CD8-positive, alpha-beta memory T cell (primary cell): ENCODE measurements at places on chromosomes 16 and 17. TPM values are rescaled to one million over a fixed set of nuclear protein-coding genes. Genes with fewer than 3 reads are reported as not detected.

GRCh38 chr16:12254566-12254965, 278.0 kb downstream of the SNX29 start:
- H3K4me3 ChIP-seq: no peak overlapping the region
- no peak overlapping the region for H3K27ac ChIP-seq
- no peaks in the 10 kb centered on the region for H3K4me1 ChIP-seq
- H3K27me3 ChIP-seq: no peaks in the 10 kb centered on the region
- H3K36me3 ChIP-seq: no peaks in the 10 kb centered on the region
- DNase-seq: no peak

DNA sequence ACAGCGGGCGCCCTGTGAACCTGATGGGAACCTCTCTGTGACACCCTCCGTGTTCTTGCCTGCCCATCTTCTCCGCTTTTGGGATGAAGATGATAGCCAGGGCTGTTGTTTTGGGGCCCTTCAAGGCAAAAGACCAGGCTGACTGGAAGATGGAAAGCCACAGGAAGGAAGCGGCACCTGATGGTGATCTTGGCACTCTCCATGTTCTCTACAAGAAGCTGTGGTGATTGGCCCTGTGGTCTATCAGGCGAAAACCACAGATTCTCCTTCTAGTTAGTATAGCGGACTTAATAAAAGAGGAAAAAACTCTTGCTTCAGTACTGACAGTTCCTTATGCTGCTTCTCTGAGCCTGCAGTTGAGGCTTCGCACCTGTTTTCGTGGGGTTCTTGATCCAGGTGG, 10.5 kb downstream of the CDK5RAP3 start:
- H3K36me3 ChIP-seq: peaks cover 42% of the 10 kb centered on the region
- no peaks in the 10 kb centered on the region for H3K27me3 ChIP-seq
- H3K27ac ChIP-seq: peak overlapping the region; percentile 38
- DNase-seq: no peak

Gene TM4SF5
- total RNA-seq: not detected

Gene CCL5
- 580 TPM for total RNA-seq

Gene CES5A
- total RNA-seq: not detected

Gene CCDC200
- not detected for total RNA-seq

DNA sequence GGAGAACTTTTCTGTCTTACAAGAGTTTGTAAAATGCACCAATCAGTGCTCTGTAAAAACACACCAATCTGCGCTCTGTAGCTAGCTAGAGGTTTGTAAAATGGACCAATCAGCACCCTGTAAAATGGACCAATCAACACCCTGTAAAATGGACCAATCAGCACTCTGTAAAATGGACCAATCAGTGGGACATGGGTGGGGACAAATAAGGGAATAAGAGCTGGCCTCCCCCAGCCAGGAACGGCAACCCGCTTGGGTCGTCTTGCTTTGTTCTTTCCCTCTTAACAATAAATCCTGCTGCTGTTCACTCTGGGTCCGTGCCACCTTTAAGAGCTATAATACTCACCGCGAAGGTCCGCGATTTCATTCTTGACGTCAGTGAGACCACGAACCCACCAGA, 18.5 kb upstream of the KCNG4 start:
- H3K36me3 ChIP-seq: no peaks in the 10 kb centered on the region
- H3K4me3 ChIP-seq: no peak overlapping the region
- H3K27ac ChIP-seq: no peak overlapping the region
- DNase-seq: no peak

DNA sequence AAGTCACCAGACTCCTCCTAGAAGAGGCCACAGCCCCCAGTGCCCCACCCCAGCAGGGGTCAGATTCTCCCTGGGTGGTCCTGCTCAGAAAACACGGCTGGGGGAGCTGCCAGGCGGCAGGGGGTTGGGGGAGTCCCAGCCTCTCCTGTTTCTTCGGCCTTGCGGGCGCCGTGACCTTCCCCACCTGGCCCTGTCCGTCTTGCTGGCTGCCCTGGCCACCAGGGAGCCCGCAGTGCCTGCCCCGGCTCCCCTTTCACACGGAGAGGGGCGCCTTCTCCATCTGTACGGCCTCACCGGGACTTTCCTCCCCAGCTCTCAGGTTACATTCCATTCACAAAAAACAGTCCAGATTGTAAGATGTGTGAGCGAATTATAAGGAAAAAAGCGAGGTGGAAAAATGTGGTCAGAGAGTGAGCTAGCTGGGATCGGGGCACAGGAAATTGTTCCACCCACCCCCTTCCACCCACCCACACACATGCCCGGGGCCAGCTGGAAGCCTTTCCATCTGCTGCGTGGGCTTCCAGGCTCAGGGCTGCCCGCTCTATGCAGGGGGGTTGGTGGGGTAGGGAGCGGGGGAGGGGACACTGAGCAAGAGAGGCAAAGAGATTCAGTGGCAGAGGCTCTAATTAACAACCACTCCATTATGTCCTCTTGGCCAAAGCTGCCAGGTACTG, 14.6 kb upstream of the CIBAR2 start:
- H3K36me3 ChIP-seq: no peaks in the 10 kb centered on the region
- no peak overlapping the region for H3K27ac ChIP-seq
- DNase-seq: no peak

GRCh38 chr17:67343237-67343636, 23.1 kb downstream of the PSMD12 start:
- no peak for DNase-seq
- no peaks in the 10 kb centered on the region for H3K27me3 ChIP-seq
- H3K36me3 ChIP-seq: peaks cover 46% of the 10 kb centered on the region
- H3K27ac ChIP-seq: no peak overlapping the region

- H3K27ac ChIP-seq: peak overlapping the region; percentile 55
- H3K36me3 ChIP-seq: no peaks in the 10 kb centered on the region
- H3K4me3 ChIP-seq: no peak overlapping the region
- no peak for DNase-seq
- no peaks in the 10 kb centered on the region for H3K4me1 ChIP-seq
Observed at GRCh38 chr16:68987734-68988457, 117.6 kb upstream of the HAS3 start.

Gene TRAP1
- 283 TPM for total RNA-seq

DNA sequence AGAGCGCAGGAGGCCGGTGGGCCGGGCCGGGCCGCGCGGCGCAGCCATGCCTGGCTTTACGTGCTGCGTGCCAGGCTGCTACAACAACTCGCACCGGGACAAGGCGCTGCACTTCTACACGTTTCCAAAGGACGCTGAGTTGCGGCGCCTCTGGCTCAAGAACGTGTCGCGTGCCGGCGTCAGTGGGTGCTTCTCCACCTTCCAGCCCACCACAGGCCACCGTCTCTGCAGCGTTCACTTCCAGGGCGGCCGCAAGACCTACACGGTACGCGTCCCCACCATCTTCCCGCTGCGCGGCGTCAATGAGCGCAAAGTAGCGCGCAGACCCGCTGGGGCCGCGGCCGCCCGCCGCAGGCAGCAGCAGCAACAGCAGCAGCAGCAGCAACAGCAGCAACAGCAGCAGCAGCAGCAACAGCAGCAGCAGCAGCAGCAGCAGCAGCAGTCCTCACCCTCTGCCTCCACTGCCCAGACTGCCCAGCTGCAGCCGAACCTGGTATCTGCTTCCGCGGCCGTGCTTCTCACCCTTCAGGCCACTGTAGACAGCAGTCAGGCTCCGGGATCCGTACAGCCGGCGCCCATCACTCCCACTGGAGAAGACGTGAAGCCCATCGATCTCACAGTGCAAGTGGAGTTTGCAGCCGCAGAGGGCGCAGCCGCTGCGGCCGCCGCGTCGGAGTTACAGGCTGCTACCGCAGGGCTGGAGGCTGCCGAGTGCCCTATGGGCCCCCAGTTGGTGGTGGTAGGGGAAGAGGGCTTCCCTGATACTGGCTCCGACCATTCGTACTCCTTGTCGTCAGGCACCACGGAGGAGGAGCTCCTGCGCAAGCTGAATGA, 606 bp downstream of the THAP11 start:
- H3K27me3 ChIP-seq: no peaks in the 10 kb centered on the region
- peak overlapping the region; percentile 99 for H3K4me3 ChIP-seq
- peaks cover 46% of the 10 kb centered on the region for H3K4me1 ChIP-seq
- peak overlapping the region; percentile 90 for H3K27ac ChIP-seq
- H3K36me3 ChIP-seq: no peaks in the 10 kb centered on the region

- peaks cover 9% of the 10 kb centered on the region for H3K36me3 ChIP-seq
- no peaks in the 10 kb centered on the region for H3K4me1 ChIP-seq
- no peak overlapping the region for H3K27ac ChIP-seq
- H3K27me3 ChIP-seq: no peaks in the 10 kb centered on the region
Observed at GRCh38 chr17:16329519-16330271, 23.6 kb downstream of the CENPV start.

Gene NPB
- 0.62 TPM for total RNA-seq

DNA sequence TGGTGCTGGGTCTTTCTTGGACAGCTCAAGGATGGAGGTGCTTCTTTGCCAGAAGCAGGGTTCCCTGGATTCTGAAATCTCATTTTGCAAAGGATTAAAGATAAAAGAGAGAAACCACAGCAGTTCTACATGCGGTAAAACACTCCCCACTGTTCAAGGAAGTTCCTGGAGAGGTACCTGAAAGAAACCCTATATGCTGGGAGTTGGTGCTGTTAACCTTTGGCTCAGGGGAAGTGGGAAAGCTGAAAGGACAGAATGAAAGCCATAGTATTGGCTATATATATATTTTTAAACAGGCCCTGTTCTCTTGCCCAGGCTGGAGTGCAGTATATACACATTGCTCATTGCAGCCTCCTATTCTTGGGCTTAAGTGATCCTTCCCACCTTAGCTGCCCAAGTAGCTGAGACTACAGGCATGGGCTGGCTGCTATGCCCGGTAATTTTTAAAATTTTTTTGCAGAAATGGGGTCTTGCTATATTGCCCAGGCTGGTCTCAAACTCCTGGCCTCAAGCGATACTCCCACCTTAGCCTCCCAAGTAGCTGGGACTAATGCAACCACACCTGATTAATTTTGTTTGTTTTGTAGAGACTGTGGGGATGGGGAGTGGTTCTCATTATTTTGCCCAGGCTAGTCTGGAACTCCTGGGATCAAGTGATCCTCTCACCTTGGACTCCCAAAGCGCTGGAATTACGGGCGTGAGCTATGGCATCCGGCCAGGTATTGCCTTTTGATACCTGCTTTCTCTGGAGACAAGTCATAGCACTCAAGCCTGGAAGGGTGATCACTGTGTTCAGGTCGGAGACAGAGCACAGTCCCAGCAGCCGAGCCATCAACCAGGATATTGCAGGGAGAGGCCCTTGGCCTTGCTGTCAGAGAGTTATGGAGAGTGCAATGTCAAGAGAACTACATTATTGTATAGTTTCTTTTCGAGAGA, 55.2 kb downstream of the MSI2 start:
- H3K4me1 ChIP-seq: no peaks in the 10 kb centered on the region
- H3K27ac ChIP-seq: no peak overlapping the region
- no peaks in the 10 kb centered on the region for H3K36me3 ChIP-seq
- H3K27me3 ChIP-seq: no peaks in the 10 kb centered on the region
- no peak for DNase-seq
- H3K4me3 ChIP-seq: no peak overlapping the region

- no peaks in the 10 kb centered on the region for H3K36me3 ChIP-seq
- no peak for DNase-seq
- H3K4me3 ChIP-seq: no peak overlapping the region
- H3K27me3 ChIP-seq: no peaks in the 10 kb centered on the region
Observed at GRCh38 chr16:66182592-66182991, 183.9 kb upstream of the CDH5 start.

- peak; percentile 2 for DNase-seq
- H3K27ac ChIP-seq: no peak overlapping the region
- no peaks in the 10 kb centered on the region for H3K27me3 ChIP-seq
- H3K4me3 ChIP-seq: no peak overlapping the region
- no peaks in the 10 kb centered on the region for H3K4me1 ChIP-seq
Observed at GRCh38 chr16:72400257-72401083, 228.5 kb upstream of the PMFBP1 start.

Gene SLC26A11
- 18.1 TPM for total RNA-seq

GRCh38 chr17:72422505-72423285, 301.9 kb downstream of the SOX9 start:
- H3K4me1 ChIP-seq: no peaks in the 10 kb centered on the region
- no peak for DNase-seq
- no peak overlapping the region for H3K27ac ChIP-seq
- H3K27me3 ChIP-seq: no peaks in the 10 kb centered on the region
- H3K4me3 ChIP-seq: no peak overlapping the region

DNA sequence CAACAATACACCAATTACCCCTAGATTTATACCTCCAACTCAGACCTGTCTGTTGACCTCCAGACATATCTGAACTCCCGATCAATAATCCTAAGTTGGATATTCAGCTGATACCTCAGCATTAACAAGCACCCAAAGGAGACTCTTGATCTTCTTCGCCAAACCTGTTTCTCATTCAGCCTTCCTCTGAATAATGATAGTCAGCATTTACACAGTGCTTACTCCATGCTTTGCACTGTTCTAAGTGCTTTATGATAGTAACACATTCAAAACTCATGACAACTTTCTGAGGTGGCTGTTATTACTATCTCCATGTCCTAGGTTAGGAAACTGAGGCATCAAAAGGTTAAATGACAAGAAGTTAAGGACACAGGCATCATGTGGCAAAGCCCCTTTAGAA, 104.2 kb upstream of the SIAH1 start:
- H3K36me3 ChIP-seq: no peaks in the 10 kb centered on the region
- no peaks in the 10 kb centered on the region for H3K27me3 ChIP-seq
- DNase-seq: no peak
- H3K4me1 ChIP-seq: no peaks in the 10 kb centered on the region

GRCh38 chr17:32114536-32114935, 27.8 kb upstream of the RHOT1 start:
- H3K27ac ChIP-seq: no peak overlapping the region
- H3K27me3 ChIP-seq: no peaks in the 10 kb centered on the region
- peaks cover 6% of the 10 kb centered on the region for H3K4me1 ChIP-seq

GRCh38 chr16:87487361-87487924, 5.4 kb downstream of the ZCCHC14 start:
- no peaks in the 10 kb centered on the region for H3K36me3 ChIP-seq
- no peak overlapping the region for H3K27ac ChIP-seq
- H3K4me1 ChIP-seq: peaks cover 64% of the 10 kb centered on the region
- DNase-seq: no peak

- peak overlapping the region; percentile 68 for H3K27ac ChIP-seq
- H3K27me3 ChIP-seq: no peaks in the 10 kb centered on the region
- DNase-seq: no peak
- H3K4me1 ChIP-seq: peaks cover 30% of the 10 kb centered on the region
- peak overlapping the region; percentile 77 for H3K4me3 ChIP-seq
Observed at GRCh38 chr16:8867216-8867931, 1.4 kb downstream of the CARHSP1 start.

Gene TMEM114
- total RNA-seq: not detected

Gene NLRC3
- total RNA-seq: 21.3 TPM

- H3K27ac ChIP-seq: no peak overlapping the region
- no peak overlapping the region for H3K4me3 ChIP-seq
- peaks cover 4% of the 10 kb centered on the region for H3K27me3 ChIP-seq
- no peaks in the 10 kb centered on the region for H3K36me3 ChIP-seq
Observed at GRCh38 chr16:66469291-66469946, 42.3 kb downstream of the BEAN1 start.
